Stimulated activated CD4-positive, alpha-beta T cell treated with anti-CD3 and anti-CD28 coated beads, Interleukin-12 subunit alpha, Interleukin-12 subunit beta, amount 100 ng/mL, for 4 hours (primary cell): ENCODE measurements at places on chromosomes 16 and 17.

GRCh38 chr17:17722906-17723353, 41.7 kb downstream of the RAI1 start:
- no peak for DNase-seq

DNA sequence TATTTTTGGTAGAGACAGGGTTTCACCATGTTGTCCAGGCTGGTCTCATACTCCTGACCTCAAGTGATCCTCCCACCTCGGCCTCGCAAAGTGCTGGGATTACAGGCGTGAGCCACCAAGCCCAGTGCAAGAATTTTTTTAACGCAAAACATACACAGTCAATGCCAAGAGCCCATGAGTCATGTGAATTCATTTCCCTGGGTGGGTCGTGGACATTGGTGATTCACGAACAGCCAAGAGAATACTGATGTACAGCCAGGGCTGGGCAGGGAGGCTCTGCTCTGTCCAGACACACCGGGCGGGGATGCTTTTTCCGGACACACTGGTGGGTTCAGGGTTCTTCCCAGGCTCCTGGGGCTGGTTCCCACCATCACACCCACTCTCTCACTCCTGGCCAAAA, 17.7 kb downstream of the SLC38A8 start:
- no peak for DNase-seq

DNA sequence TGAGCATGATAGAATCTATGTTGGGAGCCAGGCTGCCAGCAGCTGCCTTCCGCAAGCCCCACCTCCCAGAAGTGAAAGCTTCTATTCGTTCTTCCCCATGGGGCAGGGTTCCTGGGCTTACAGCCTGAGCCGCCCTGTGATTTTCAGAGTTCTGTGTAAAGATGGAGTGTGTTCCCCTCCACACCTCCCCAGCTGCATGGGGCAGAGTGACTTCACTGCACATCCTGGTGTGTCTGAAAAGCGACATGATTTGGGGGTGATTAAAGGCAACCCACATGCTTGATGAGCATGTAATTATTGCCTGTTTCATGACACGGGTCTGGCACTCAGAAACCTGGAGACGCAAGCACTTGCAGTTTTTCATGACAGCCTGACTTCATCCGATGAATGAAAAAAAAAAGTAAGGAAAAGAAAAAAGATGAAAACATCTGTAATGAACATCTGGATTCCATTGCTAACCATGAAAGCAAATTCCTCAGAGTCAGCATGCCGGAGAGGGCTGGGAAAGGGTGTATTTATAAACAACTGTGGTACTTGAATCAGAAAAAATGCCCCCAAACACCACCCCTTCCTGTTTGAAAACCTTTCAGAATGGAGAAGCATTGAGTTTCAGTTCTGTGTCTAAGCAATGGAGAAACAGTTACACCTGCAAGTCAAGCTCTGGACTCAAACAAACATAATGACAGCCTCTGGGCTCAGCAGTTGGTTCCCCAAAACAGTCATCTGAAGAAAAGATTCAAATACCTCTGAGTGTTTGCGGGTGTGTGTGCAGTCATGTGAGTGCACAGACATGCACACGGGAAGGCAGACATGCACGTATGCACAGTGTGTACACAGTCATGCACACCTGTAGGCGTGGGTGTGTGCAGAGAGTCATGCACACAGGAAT, 266.0 kb downstream of the ENGASE start:
- DNase-seq: no peak

DNA sequence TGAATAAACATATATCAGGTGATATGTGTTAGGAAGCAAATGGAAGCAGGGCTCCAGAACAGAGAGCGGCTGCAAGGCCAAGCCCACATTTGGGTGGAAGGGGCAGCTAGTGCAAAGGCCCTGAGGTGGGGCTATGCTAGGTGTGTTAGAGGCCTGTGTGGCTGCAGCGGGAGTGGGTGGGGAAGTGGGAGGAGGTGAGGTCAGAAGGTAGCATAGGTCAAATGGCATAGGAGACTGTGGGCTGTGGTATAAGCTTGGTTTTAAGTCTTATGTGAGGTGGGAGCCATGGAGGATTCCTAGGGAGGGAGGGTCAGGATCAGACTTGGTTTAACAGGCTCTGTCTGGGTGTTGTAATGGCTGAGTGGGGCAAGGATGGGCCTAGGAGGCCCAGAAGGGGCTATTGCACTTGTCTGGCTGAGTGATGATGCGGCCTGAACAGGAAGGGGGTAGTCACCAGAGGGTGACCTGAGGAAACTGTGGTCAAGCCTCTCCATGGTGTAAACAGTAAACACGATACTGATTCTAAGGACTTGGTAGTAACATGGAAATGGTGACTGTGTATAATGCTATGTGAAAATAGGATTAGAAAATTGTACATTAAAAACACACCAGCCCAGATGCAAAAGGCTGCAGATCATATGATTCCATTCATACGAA, 31.1 kb downstream of the RAI1 start:
- no peak for DNase-seq

- no peak for DNase-seq
Observed at GRCh38 chr16:74749291-74750055, 25.1 kb downstream of the FA2H start.

DNA sequence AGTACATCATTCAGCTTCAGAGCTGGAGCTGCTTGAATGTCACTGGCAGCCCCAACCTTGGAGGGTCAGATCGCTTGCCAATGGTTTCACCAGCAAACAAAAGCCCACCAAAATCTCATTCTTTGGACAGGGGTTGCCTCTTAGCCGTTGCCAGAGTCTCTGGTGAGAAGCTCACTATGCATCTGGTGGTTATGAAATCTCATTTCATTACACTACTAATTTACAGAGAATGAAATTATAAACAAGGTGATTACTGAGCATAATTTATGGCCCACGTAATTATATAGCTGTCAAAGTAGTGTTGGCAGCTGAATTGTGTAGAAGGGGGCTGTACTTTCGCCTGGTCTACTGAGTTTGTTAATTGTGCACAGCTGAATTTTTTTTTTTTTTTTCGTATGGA, 688.9 kb upstream of the KIF2B start:
- no peak for DNase-seq

DNA sequence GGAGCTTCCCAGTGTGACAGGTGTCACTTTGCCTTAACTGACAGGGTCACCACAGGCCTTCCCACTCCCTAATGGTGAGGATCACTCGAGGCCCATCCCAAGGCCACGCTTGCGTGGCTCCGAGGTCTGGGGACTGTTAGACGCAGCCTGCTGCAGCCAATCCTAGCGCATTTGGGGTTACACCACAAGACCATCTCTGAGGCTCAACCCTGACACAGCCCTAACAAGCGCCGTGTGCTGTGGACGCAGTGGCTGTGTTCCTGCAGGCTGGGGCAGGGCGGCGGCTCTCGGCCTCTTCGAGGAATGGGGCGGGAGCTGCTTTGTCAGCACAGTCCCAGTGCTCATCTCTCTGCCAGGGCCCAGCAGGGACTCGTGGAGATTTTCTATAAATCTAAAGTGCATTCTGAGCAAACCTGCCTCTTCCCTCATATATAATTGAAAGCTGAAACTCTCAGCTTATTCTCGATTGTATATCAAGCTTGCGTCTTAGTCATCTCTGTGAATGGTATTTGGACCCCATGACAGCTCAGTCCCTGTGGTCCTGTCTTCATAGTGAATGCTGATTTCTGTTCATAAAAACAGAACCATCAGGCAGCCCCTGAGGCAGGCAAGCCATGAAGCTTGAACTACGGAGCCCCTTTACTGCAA, 65.8 kb upstream of the CHMP6 start:
- DNase-seq: no peak

- DNase-seq: no peak
Observed at GRCh38 chr16:17412221-17412620, 58.5 kb downstream of the XYLT1 start.

DNA sequence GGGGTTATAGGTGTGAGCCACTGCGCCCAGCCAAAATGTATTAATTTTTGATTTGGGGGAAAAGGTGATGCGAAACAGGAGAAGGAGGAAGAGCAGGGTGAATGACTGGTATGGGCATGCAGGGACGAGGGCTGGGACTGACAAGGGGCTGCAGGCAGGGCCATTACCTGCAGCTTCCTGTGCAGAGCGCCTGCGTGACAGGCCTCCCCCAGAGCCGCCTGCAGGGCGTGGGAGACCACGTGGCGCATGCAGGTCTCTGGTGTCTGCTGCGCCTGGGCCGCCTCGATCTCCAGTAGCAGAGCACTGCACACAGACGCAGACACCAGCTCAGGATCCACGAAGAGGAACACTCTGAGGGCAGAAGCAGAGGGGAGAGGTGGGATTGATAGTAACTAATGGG, 32.4 kb downstream of the PIK3R6 start:
- no peak for DNase-seq

- DNase-seq: no peak
Observed at GRCh38 chr16:3774156-3774767, 56.9 kb upstream of the TRAP1 start.

DNA sequence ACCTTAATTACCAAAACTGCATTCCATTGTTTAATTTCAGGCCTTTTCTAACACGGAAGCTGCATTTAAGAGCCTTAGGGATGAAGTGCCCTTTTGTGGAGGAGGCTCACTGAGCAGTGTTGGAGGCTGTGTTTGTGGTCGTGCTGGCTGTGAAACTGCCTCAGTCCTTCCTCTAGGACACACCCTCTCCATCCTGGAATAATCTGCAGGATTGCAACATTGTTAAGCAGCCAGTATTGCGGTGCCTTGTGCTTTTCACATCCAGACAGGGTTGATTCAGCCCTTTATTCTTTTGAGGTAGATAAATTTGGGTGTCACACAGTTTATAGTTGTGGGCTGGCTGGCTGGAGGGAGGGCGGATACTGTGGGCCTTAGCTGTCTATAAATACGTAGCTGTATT, 141.6 kb downstream of the CDRT15L2 start:
- DNase-seq: no peak

DNA sequence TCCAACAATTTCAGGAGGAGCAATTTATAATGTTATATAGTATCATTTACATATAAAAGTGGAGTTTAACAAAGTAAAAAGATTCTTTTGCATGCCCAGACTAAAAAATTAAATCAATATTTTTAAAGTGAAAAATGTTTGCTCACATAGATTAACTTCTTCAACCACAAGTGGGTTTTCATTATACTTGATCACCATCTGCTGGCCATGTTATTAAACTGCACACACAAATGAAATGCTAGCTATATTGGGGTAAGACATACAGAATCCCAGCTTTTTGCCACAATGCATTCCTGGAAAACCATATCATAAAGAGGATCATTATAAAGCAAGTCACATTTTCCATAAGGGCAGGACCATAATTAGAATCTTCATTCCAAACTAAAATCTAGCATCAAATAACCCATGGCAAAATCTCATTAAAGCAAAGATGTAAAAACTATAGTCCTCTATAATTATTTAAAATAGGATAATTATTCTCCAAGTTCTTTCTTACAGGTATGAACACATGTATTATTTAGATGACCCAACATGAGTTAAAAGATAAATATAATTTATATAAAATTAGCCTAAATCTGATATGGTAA, 26.3 kb downstream of the CEP112 start:
- DNase-seq: no peak

GRCh38 chr16:64627288-64627687, 494.6 kb downstream of the CDH11 start:
- DNase-seq: no peak

GRCh38 chr17:33113276-33113990, 121.8 kb downstream of the SPACA3 start:
- no peak for DNase-seq

- DNase-seq: no peak
Observed at GRCh38 chr17:45861165-45861564, 16.5 kb downstream of the SPPL2C start.

DNA sequence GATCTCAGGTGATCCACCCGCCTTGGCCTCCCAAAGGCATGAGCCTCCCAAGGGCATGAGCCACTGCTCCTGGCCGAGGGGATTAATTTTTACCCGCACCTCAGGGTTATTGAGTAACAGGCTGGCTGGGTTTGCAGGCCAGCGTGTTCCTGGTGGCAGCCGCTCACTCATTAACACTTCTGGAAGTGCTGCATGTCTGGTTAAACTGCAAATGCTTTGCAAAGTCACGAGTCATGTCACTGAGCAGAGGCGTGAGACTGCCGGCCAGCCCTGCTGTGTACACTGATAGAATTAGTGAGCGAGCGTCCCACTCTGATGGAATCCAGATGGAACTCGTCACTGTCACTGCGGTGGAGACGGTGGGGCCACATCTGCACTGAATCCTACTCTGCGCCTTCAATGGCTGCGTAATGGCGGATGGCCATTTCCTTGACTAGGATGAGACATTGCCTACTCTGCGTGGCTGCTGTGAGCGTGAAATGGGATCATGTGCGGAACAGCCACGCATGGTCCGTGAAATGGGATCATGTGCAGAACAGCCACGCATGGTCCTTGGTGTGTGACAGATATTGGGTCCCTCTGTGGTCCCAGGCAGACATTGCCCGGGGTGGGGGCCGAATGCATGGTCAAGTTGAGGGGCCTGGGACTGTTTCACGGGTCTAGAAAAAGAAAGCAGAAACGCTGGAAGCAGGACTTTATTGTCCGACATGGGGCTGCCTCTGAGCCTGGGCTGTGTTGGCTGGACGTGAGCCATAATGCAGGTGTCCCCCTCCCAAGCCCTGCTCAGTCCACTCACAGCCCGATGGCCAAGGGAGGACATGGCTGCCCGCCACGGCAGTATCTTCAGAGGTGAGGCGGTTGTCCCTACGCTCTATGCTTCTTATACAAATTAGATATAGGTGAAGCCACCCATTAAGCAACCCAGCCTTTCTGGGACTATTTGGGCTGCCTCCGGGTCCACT, 740 bp upstream of the SLC5A10 start:
- DNase-seq: no peak

DNA sequence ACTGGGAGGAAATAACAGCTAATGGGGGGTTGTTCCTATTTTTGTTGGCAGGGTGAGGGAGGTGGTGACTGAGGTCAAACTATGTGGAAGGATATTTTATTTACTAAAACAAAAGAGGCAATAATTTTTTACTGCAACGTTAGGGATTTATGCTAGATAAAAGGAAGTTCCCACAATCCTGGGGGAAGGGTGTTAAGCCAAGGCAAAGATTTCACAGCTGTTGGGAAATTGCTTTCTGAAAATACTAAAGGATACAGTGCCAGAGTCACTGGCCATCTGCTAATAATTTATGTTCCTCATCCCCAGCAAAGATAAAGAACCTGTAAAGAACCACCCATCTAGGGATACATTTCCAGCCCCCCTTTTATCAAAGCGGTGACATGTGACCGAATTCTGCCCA, 756.0 kb upstream of the RBFOX1 start:
- no peak for DNase-seq

DNA sequence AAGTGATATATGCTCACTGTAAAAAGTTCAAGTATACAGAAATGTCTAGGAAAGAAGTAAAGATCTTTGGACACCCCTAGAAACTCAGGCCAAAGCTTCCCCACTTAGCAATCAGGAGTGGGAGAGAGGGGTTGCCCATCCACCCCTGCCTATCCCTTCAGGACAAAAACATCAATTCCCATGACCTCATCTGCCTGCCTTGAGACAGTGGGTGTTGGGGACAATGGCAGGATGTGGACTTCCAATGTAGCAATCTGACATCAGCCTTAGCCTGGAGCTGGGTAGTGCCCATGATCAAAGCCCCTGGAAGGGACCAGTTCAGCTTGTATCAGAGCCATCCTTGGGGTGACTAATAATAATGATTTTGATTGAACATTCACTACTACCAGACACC, 18.1 kb downstream of the ITPRIPL2 start:
- no peak for DNase-seq
